Urothelium cell line (cell line): ENCODE measurements at places on chromosomes 11 and 22.
A peak's percentile ranks its signal among the peaks of the same experiment; 100 is the strongest.

DNA sequence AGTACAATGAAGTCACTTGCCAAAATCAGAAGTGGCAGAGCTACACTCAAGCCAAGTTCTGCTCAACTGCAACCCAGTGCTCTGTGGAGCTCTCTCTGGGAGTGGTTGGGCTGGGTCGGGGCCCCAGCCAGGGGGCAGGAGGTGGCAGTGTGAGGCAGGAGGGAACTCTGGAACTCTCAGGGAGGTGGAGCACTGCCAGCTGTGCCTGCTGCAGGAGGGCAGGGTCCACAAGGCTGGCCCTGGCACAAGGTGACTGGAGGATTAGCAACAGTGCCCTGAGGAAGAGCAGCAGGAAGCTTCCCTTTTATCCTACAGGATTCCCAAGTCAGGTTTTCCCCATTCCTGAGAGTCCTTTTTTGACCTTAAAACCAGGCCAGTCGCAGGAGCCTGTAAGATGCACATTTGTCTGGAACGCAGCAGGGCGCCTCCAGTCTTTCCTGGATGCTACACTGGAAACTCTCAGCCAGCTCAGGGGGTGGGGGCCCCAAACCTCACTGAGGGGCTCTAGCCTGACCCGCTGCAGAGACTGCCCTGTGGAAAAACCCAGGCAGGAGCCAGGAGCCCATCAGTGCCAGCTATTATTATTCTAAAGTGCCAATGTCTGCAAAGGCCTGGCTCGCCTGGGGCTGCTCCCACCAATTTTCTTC is 31.8 kb downstream of the DKK3 start:
- DNase-seq: no peak

- DNase-seq: no peak
These were observed 85.5 kb downstream of the NOX4 start for GRCh38 chr11:89405629-89406028.

GRCh38 chr11:3190600-3190999 is 25.5 kb upstream of the OSBPL5 start:
- DNase-seq: no peak

DNA sequence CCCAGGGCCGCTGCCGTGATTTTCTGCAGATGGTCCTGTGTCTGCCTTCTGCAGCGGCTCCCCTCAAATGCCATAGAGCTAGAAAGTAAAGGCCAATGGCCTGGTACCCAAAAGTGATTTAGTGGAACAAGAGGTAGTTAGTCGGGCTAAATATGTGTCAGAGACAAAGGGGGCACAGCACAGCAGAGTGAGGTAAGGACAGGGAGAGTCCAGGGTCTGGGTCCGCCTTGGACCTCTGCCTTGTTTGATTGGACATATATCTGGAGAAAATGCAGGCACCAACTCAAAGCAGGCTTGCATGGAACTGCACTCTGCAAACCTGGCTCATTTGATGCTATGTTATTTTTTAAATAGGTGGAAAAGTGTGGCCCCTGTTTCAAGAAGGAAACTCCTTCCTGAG is 249.6 kb upstream of the B3GAT1 start:
- DNase-seq: no peak

DNA sequence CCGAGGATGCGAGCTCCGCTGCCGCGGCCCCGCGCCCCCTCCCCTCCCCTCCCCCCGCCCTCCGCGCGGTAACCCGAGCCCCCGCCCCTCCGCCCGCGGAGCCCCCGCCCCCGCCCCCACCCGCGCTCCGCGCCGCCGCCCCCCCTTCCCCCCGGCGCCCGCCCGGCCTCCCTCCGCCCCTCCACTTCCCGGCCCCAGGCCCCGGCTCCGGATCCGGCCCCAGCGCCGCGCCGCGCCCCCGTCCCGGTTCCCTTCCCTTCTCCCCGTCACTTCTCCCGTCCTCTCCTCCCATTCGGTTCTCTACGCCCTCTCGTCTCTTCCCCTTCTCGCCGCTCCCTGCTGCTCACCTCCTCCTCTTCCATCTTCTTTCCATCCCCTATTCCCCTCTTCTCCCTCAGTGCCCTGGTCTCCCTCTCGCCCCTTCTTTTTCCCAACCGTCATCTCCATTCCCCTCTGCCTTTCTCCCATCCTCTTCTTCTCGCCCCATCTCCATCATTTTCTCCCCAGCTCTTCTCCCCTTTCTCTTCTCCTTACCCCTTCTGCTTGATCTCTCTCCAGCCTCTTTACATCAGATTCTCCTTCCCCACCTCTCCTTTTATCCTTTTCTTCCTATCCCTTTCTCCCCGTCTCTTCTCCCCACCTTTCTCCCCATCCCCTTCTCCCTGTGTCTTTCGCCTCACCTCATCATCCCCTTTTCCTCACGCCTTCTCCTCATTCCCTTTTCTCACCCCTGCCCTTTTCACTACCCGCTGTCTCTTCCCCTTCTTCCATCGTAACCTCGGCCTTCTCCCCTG is at the start of gene DCHS1:
Gene DCHS1 (minus strand): TSS at position 20 of the 794 bp plus-strand sequence. CDS start 14,196 bp downstream, outside the sequence.
- DNase-seq: peak; percentile 70

DNA sequence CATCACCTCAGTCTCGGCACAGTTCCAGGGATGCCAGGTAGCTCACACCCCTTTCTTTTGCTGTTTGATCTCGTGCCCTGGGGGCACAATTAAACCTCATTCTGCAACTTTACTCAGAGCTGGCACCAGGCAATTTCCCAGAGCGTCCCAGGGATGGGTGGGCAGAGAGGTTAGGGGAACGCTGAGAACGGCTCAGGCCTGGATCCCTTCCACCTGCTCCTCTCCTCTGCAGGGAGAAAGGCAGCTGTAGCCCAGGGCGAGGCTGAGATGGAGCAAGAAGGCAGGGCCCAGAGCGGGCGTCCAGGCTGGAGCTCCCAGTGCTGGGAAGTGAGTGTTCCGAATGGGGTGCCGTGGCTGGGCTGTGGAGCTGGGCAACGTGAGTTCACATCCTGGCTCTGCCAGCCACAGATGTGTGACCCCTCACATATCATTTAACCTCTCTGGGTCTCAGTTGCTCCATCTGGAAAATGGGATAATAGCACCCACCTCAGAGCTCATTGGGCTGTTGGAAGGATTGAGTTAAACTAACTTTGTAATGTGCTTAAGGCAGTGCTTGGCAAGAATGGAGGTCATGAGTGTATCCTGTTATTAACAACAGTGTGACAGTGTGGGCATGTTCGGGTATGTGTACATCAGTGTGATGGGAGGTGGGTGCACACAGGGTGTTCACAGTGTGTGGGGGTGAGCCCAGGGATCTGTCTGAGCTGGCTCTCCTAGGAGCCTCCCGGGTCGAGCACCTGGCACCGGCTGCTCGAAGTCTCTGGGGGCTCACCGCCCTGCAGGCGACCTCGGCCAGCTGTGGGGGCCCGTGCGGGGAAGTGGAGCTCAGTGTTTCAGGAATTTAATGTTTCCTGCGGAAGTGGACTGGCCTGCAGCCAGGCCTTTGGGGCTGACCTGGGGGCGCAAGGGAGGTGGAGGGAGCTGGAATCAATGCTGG is 15.5 kb downstream of the OTUB1 start:
- no peak for DNase-seq

DNA sequence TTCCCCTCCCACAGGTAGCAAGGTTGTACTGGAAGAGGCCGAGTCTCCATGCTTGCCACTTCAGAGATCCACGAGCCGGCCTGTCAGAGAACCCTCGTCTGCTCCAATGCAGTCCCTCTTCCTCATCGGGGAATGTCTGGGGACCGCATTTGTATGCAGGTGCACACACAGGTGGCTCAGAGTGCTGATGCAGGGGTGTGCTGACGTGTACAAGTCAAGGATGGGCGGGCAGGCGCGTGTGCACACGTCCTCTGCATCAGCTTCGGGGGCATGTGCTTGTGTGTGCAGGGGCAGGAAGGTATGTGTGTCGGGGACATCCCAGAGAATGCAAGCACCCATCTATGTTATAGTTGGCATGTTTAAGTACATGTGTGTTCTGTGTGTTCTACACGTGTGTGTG is 49.4 kb downstream of the ELFN2 start:
- DNase-seq: no peak

DNA sequence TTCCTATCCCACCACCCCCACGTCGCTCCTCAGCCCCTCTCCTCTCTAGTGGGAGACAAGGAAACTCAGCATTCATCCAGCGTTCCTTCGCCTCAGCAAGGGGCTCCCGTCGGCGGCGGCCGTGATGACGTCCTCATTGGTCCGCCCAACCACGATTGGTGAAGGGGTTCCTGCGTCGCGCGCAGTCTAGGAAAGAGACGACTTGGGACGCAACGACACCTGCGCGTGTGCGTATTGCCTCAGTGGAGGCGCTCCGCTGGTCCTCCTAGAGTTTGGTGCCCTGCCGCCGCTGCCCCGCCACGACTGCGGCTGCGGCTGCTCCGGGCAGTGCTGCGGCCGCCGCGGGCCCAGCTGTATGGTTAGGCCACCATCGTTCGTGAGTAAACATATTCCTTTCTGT is 56.6 kb downstream of the CCDC81 start:
- no peak for DNase-seq

DNA sequence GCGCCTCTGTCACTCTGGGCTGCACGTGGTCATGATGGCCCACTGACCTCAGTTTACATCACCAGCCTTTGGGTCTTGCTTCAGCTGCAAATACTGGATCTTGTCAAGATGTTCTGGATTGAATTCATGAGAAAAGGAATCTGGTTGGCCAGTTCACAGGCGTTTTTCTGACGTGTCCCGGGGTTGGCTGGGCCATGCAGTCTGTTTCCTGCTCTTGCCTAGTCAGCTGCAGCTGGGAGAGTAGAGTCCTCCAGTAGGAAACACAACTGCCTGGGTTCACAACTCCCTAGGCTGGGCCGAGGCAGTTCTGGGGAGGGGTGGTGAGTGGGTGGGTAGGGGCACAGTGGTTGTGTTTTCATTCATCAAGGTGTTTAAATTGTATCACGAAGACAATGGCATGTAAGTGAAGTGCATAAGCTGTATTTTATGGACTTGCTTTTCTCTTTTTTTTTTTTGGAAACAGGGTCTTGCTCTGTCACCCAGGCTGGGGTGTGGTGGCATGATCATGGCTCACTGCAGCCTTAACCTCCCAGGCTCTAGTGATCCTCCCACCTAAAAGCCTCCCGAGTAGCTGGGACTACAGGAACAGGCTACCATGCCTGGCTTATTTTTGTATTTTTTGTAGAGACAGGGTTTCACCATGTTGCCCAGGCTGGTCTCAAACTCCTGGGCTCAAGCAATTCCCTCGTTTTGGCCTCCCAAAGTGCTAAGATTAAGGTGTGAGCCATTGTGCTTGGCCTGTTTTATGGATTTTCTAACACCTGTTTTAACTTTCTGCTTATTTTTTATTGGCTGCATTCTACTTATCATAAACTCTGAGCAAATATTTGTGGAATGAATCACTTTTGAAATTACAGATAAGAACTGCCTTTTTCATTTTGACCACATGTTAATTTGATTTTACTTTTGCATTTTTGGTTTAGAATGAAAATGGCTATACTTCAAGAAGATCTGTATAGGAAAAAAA is 54.0 kb upstream of the PITPNB start:
- no peak for DNase-seq
